ENCODE measurements at places on chromosomes 3 and 15.

DNA sequence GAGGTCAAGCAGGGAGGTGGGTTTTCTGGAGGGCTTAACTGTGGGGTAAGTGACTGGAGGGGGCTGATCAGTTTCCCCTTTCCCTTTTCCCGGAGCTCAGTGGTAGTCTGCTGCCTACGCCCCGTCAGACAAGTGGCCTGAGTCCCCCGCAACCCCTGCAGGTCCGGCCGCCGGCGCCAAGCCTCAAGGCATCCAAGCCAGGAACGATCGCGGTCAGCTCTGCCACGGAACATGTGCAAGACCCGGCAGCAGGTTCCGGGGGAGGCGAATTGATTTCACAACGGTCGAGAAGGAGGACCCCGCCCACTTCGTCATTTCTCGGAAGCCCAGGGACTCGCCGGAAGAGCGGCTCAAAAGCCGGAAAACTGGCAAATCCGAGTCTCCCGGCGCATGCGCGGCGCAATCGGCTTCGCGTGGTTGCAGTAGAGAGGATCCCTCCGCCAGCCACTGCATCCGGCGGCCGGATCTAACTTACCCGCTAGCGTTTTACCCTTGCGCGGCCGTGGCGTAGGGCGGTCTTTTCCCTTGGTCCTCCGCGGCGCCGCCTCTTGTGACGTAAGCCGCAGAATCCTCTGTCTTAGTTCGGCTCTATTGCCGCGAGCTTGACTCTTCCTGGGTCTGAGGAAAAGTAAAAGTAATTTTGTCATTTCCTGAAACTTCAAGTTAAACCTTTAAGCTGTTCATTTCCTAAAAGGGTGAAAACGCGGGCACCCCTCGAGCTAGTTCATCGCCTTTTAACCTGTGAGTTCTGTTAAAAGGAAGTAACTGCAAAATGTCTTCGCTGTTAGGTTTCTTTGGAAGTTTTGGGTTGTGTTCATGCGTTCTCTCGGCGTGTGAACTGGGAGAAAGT is 14.9 kb upstream of the CCNL1 start:
- DNase-seq = peak; percentile 98

DNA sequence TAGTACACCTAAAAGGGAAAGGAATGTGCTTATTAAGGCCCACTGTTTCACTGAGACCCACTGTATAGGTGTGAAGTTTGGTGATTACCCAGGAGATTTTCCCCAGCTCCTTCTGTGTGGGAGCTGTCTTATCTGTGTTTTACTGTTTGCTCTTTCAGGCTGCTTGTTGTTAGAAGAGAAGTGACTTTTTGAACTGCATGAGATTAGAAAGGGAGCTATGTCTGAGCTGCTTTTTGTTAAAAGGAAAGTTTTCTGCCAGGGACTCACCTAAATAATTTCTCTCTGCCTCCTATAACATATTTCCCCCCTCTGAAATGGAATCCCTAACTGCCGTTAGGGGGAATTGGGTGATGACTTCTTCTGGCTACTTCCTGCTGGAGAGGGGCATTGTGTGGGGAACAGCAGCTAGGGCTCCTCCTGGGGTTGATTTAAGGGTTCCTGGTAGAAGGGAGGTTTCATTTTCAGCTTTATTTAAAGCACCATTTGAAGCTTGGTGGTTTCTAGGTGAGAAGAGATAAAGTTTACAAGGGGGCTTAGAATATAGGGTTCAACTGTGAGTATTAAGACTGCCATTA is 77.1 kb upstream of the ATP11B start:
- no peak for DNase-seq

DNA sequence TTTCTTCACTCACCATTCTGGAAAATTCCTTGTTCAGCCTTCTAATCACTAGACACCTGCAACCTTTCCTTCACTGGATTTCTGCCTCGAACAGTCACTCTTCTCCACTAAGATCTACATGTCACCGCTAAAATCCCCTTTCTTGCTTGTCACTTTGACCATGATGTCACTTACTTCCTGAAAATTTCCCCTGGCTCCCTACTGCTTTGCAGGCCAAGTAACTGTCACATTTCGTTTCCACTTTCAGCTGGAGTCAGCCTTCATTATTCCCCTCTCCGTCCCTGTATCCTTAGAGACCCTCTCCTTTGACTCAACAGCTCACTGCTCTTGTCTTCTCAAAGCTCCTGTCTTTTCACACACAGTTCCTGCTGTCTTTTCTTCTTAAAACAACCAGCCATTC is 15.9 kb downstream of the CHL1 start:
- DNase-seq = no peak

DNA sequence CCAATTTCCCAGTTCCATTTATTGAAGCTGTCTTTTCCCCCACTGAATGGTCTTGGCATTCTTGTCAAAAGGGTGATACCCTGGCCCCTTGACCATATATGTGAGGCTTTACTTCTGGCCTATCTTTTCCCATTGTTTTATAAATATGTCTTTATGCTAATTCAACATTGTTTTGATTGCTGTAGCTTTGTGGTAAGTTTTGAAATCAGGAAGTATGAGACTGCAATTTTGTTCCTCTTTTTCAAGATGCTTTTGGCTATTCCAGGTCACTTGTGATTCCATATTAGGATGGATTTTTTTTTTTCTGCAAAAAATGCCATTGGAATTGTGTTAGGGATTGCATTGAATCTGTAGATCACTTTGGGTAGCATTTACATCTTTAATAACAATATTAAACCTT is 141.2 kb upstream of the MANF start:
- no peak for DNase-seq

- no peak for DNase-seq
These were observed 25.1 kb upstream of the FSIP1 start for GRCh38 chr15:39807791-39808190.

GRCh38 chr3:173025941-173026340 is 115.1 kb downstream of the SPATA16 start:
- no peak for DNase-seq

DNA sequence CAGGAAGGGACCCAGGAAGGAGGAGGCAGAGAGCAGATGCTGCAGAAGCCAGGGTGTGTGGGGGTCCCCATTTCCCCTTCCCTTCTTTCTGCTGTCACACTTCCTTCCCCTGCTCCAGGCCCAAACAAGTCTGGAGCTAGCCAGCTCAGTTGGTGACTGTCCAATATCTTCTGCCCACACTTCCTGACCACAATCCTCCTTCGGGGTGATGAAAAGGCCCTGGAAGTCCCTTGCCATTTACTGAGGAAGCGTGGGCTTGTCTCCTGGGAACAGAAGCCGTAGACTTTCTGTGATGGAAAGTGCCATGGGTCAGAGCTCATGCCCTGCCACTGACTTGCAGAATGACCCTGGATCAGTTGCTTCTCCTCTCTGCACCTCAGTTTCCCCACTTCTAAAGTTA is 39.0 kb downstream of the ANAPC13 start:
- no peak for DNase-seq

- DNase-seq = no peak
These were observed 313.9 kb downstream of the FGF12 start for GRCh38 chr3:192413461-192413860.
